Fibroblast of skin of right quadriceps (primary cell): ENCODE measurements at places on chromosomes 4 and X.
A peak's percentile ranks its signal among the peaks of the same experiment; 100 is the strongest.

- no peak for DNase-seq
Measured at GRCh38 chr4:140931911-140932310, 175.7 kb upstream of the TBC1D9 start.

DNA sequence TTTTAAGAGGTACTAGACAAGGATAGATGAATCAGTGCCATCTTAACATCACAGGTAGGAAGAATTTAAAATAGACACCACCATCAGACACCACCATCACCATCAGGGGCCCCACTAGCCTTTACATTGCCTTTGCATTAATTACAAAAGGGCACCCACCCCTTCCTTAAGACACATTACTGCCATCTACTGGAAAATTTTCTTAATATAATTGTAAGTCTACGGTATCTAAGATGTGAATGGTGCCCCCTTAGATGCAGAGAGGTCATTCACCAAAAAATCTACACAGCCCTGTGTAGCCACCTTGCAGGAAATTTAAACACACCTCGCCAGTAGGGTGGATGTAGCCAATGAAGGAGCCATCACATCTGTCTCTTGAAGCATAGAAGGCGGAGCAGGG is 184.1 kb downstream of the MID1IP1 start:
- peak; percentile 6 for DNase-seq

DNA sequence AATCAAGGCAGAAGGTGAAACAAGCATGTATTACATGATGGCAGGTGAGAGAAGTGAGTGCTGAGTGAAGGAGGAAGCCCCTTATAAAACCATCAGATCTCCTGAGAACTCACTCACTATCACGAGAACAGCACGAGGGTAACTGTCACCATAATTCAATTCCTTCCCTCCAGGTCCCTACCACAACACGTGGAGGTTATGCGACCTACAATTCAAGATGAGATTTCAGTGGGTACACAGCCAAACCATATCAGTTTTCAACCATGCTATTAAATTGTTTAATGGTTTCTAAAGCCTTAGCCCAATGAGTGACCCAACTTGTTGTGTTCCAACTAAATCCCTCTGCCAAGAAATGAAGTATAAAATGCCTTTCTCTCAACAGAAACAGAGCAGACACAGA is 519.8 kb downstream of the GBA3 start:
- DNase-seq: no peak

DNA sequence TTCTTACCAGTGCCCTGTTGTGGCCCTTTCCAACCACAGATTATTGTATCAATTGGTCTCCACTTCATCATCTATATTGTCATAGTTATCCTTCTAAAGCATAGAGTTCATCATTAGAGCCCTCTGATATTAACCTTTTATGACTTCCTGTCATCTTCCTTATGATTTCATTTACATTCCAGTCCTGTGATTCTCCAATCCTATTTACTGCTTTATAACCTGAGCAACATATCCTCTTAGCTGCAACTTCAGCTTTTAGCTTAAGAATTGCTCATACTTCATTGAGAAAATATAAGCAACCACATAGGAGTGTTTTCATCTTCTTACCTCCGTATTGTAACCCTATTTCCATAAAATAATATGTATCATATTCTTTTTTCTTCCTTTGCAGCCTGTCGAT is 252.6 kb upstream of the CENPE start:
- no peak for DNase-seq

- DNase-seq: no peak
Measured at GRCh38 chr4:6126971-6127745, 73.2 kb downstream of the JAKMIP1 start.

GRCh38 chr4:184273166-184274147 is 55.8 kb upstream of the ENPP6 start:
- DNase-seq: no peak

DNA sequence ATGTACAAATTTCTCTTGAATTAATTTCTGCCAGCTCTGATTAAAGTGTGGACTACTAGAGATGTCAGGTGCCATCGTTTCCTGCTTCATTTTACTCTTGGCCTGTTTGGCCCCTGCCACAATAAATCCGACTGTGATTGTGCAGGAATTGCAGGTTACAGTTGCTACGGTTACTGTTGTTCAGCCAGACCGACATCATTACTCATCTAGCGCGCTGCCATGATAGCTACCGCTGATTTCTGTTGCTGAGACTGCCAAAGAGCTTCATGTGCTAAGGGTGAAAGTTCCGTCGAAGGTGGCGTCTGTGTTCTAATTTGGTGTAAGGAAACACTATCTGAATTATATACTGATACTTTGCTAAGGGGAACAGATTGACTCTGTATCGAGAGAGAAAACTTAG is 22.1 kb downstream of the SLIT2 start:
- DNase-seq: no peak

DNA sequence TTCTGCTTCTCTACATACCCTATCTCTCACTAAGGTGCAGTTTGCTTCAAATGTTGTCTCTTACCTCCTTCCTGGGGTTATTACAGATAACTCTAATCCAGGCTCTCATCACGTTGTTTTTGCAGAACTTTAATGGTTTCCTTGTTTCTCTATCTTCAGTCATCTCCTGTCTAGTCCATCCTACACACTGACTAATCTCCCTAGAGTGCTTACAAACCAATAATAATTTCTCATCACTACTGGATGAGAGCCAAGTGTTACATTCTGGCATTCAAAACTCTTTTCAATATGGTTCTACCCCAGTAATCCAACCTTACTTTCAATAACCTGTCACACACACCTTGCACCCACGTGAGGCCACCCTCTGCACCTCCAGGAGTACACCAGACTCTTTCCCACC is 86.1 kb downstream of the SYNPO2 start:
- DNase-seq: peak; percentile 73

- peak; percentile 44 for DNase-seq
Measured at GRCh38 chr4:85756938-85757337, 282.0 kb downstream of the ARHGAP24 start.

DNA sequence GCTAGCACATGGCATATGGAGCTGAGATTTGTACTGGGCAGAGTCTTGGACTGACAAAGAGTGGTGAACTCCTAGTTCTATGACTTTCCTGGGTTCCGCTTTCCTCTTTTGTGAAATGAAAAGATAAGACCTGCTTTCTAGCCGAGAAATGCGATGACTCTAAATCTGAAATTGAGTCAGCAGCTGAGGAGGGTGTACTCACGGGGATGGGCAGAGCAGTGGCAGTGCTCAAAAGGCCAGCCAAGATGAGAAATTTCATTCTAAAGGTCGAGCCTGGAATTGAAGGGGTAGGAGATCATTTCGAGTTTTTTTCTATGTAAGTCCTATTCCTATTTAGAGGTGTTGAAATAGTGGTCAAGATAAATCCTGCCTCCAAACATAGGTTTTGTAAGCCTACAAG is 47.0 kb downstream of the NUDT9 start:
- DNase-seq: no peak

- no peak for DNase-seq
Measured at GRCh38 chrX:13966793-13967125, 62.9 kb downstream of the GEMIN8 start.

GRCh38 chr4:142550965-142551364 is 295.1 kb downstream of the INPP4B start:
- DNase-seq: no peak

DNA sequence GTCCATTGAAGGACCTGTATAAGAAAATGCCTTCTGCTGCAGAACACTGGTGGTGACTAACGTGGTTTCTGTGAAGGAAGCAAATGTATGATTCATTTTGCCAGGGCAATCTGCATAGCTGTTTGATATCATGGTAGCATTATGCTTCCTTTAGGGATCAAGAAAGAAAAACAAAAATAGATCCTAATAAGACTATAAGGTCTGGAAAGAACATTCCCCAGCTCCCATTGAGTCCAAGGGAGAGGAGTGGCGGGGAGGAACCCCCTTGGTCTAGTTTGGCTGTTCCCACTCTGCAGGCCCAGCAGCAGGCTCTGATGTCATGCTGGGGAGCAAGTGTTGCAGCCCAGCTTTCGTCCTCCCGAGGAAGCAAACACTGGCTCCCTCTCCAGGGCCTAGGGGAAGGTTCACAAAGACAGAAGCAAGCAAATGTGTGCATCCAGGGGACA is 154.5 kb upstream of the GALNT7 start:
- DNase-seq: peak; percentile 65

DNA sequence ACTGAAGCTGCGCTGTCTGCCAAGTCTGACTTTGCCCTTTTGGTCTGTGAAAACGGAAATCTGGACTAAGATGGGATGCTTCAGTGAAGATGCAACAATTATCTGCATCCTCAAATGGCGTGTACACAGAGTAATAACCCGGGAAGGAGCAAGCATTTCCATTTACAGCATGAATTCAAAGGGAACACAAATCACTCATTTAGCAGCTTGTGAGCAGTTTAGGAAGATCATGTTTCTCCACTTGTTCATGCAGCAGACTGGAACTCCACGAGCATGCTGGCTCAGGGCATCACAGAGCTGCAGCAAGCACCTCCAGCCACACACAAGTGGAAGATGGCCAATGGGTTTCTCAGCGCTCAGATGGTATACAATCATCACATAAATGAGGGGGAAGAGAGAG is 175.5 kb downstream of the NLGN4X start:
- no peak for DNase-seq

DNA sequence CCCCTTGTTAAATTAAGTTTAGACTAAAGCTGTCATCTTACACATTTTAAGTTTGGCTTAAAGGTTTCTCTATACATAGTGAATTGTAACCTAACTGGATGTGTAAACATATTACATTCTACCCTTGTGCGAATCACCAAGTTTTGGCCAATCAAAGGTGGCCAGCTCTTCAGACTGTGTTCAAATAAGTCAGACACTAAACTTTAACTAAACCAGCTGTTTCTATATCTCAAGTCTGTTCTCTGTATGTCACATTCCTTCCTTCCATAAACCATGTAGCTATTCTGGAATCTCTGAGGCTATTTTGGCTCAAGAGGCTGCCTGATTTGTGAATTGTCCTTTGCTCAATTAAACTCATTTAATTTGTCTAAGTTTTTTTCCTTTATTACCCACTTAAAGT is 6.7 kb downstream of the SULT1B1 start:
- DNase-seq: peak; percentile 35

- peak; percentile 76 for DNase-seq
Measured at GRCh38 chr4:53040459-53040815, 178.3 kb downstream of the RASL11B start.

- DNase-seq: peak; percentile 24
Measured at GRCh38 chr4:76689145-76689817, 208.7 kb downstream of the SOWAHB start.

DNA sequence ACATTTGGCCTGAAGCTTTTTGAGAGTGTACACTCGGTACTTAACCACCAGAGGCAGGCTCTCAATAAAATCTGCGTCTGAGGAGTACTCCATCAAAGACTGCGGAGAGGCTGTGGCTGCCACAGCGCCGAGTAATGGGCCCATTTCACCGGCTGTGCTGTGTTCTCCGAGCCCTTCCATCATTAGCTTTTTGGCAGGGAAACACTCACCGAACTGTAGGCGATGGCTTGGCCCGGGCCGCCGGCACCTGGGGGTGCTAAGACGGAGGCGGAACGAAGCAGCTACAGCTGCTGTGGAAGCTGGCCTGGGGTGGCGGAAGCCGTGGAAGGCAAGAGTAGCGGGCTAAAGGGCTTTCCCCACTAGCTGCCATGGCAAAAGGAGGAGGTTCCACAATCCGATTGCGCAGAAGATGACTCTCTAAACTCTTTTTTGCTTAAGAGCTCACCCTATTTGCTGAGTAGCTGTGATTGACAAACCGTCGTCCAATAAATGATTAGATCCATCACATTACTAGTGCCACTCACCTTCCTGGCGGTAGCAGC is 48.5 kb upstream of the PABPC1L2A start:
- DNase-seq: no peak

DNA sequence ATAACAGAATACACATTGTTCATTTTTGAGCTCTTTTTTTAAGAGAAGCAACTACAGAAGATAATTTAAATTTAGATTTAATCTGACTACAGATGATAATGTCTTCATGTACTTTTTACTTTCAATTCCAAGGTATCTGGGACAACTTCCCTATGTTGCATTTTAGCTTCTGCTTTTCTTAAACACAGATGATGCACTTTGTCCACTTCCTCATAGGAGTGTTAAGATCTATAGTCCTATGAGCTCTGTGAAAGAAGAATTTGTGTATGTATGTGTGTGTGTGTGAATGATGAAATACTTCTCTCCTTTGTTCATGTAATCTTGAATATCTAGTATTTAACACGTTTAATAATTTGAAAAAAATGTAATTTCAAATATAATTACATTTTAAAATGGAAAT is 5.3 kb upstream of the FHIP1A start:
- no peak for DNase-seq

DNA sequence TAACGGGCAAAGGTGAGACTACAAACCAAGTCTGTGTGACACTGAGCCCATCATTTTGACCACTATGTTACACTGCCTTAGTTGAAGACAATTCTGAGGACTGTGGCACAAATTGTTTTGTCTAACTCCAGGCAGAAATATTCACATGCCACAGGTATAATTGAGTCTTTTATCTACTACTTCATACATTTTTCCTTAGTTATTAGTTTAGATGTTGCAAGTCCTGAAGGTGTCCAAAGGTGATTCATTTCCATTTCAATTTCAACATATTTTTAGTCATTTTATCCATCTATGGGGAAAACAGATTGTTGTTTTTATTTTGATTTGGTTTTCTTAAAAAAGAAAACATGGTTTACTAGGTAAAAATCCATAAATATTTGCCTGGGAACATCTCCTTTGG is 341.7 kb upstream of the SMIM31 start:
- DNase-seq: no peak

- no peak for DNase-seq
Measured at GRCh38 chr4:10567766-10568165, 110.5 kb upstream of the ZNF518B start.

GRCh38 chr4:75063433-75063832 is 130.5 kb downstream of the PARM1 start:
- DNase-seq: no peak

GRCh38 chr4:168527560-168527959 is 30.7 kb downstream of the PALLD start:
- DNase-seq: no peak

- no peak for DNase-seq
Measured at GRCh38 chr4:145414841-145415240, 66.8 kb upstream of the SMAD1 start.

- DNase-seq: no peak
Measured at GRCh38 chrX:133639726-133640125, 224.4 kb upstream of the GPC4 start.
